Nucleus accumbens (tissue), 56 donors: ENCODE measurements at places on chromosomes 12 and 14.
A peak's percentile ranks its signal among the peaks of the same experiment; 100 is the strongest.

GRCh38 chr14:104209985-104210816 lies 71.8 kb downstream of the KIF26A start:
- DNase-seq = no peak

DNA sequence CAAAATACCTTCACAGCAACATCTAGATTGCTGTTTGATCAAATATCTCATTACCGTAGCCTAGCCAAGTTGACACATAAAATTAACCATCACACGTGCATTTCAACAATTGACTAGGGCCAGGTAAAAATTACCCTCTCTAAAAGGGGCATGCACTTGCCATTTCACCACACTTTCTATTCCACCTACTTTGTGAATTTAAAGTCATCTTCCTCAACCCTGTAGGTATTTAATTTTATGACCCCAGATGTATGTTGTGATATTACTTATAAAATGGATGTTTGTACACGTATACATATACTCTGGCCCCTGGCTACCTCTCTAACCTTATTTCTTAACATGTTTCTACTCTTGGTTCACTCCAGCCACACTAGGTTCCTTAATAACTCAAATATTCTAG lies 160.2 kb downstream of the FOXA1 start:
- DNase-seq = no peak

DNA sequence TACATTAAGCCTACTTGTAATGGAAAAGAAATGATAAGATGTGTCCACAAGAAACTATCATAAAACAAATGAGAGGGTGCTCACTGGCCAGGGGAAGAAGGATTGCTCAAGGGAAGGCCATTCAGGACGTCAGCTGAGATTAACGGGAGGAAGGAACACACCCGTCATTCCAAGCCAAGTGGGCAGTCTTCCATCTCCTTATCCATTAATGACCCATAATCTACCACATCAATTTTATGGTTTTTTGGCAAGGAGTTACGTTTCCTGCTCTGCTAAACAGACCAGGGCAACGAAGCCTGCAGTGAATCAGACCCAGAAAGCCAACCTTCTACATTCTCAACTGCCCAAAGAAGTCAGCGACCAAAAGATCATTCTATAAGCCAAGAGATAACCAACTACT lies 25.1 kb downstream of the PRKAB1 start:
- DNase-seq = no peak

- DNase-seq = no peak
Measured at GRCh38 chr14:92198804-92199203, 77.0 kb downstream of the CPSF2 start.

DNA sequence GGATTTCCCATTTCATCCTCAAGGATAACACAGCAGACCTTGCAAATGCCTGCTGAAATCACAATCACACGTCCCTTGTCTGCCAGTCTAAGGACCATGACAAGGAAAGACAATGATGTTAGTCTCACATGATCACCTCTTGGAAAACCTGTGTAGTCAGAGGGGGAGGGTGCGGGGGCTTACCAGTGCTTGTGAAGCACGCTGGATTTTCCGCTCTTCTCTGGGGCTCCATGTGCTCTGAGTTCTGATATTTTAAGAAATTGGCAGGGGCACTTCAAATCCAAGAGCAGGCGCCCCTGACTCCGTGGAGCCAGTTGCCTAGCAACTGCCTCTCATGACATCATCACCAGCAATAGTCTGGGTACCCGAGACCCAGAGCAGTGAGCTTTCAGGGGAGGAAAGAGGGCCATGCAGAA lies 200.9 kb upstream of the C14orf180 start:
- no peak for DNase-seq

DNA sequence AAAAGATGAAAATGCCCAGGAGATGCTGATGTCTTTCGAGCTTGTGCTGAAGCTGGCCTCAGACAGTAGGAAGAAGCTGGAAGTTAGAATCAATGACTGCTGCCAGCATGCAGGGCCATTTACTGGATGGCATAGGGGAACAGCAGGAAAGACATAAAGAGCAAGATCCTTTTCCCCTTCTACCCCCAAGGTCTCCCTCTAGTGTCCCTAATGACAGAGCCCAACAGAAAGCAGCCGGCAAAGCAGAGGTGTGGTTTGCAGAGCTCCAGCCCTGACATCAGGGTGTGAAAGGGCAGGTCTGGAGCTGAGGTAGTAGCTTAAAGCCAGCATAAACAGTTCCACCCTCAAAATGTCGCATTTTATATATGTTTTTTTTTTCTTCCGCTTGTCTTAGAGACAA lies 1560.7 kb upstream of the TMEM132C start:
- DNase-seq = no peak

- DNase-seq = peak; percentile 40
Measured at GRCh38 chr12:29783773-29784666, at the start of gene TMTC1. TMTC1 (minus strand) TSS chr12:29783942; CDS start chr12:29783751, 191 bp downstream.
